ENCODE measurements at places on chromosomes 2 and 18. TPM values are rescaled to one million over a fixed set of nuclear protein-coding genes. Genes with fewer than 3 reads are reported as not detected.

DNA sequence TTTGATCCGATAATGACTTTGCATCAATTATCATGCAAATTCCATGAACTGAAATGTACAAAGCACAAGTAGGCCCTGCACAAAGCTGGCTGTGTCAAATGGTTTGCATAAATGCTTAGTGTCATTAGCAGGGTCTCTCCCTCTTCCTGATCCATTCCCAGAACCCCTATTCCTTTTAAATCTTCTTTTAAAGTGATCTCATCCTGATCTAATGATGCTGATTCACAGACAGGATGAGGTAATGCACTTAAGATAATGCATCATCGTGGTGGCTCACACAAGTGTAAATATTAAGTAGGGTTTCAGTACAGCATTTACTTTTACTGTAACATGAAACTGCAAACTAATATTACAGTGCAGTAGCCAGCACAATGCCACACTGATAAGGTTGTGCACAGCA is 304.8 kb upstream of the SOX11 start:
- DNase-seq = no peak

Gene RFX8
- total RNA-seq = not detected

DNA sequence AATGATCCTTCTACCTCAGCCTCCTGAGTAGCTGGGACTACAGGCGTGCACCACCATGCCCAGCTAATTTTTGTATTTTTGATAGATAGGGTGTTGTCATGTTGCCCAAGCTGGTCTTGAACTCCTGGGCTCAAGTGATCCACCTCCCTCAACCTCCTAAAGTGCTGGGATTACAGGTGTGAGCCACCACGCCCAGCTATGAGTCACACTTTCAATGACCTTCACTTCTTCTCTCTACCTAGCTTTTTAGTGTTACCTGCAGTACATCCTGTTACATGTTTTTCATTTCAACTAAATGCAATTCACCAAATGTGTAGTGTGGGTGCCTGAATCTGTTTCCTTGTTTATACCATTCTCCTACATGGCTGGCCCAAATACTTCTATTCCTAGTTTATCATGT is 64.0 kb downstream of the SLC39A10 start:
- DNase-seq = no peak

- no peak for DNase-seq
Observed at GRCh38 chr2:71795486-71795885, 342.1 kb downstream of the DYSF start.

DNA sequence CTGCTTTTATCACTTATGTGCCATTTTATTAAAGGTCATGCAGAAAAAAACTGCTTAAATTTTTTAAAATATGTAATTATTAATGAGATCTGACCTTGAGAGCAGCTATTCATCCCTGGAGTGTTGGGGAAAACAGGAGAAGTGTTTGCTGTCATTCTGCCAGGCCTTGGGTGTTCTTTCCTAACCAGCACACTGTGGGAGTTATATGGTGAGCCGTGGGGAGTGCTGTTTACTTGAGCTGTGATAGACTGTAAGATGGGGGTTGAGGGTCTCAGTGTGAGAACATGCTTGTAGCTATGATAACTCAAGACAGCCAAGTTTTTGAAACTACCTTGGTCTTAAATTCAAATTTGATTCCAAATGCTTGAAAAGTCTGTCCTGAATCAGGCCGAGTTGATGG is 101.3 kb upstream of the ARHGAP28 start:
- DNase-seq = no peak

GRCh38 chr2:104599787-104600510 is 254.0 kb upstream of the POU3F3 start:
- no peak for DNase-seq

GRCh38 chr2:66888791-66889631 is 454.1 kb downstream of the MEIS1 start:
- DNase-seq = no peak

GRCh38 chr2:182545420-182546167 is 118.8 kb upstream of the PDE1A start:
- no peak for DNase-seq

GRCh38 chr2:19355416-19355821 is 3.0 kb downstream of the OSR1 start:
- DNase-seq = no peak

DNA sequence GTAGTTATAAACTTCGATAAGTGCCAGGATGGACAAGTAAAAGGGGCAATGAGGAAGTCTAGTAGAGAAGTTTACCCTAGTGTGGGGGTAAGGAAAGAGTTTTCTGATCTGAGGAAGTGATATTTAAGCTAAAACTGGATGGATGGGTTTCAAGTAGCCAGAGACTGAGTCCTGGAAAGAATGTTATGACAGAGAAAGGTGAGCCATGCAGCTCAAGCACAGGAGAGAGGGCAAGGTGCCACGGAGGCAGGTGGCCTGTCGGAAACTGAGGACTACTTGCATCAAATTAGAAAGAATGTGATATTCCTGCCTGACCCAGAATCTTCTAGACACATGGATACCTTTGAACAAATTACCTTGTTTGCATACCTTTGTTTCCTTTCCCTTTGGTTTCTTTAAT is 26.5 kb downstream of the NMUR1 start:
- no peak for DNase-seq

DNA sequence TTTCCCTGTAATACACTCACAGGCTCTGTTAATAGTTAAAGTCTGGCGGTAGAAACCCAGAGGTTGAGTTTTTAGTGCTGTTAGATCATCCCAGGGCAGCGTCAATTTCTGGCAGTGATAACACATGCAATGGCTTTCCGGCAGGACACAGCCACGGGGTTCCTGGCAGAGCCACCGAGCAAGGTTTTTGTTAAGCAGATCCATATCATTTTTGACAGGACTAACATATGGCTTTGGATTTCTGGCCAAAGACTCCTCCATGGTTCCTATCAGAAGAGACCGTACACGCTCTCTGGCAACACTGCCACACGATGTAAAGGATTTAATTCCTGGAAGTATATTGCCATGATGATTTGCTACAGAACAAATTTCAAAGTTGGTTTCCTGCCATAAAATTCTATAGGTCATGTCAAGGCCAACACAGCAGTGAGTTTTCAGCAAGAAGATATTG is 854.3 kb downstream of the LRRTM4 start:
- no peak for DNase-seq

Gene RPL31
- total RNA-seq = 848 TPM

Gene CHAC2
- 6.8 TPM for total RNA-seq

DNA sequence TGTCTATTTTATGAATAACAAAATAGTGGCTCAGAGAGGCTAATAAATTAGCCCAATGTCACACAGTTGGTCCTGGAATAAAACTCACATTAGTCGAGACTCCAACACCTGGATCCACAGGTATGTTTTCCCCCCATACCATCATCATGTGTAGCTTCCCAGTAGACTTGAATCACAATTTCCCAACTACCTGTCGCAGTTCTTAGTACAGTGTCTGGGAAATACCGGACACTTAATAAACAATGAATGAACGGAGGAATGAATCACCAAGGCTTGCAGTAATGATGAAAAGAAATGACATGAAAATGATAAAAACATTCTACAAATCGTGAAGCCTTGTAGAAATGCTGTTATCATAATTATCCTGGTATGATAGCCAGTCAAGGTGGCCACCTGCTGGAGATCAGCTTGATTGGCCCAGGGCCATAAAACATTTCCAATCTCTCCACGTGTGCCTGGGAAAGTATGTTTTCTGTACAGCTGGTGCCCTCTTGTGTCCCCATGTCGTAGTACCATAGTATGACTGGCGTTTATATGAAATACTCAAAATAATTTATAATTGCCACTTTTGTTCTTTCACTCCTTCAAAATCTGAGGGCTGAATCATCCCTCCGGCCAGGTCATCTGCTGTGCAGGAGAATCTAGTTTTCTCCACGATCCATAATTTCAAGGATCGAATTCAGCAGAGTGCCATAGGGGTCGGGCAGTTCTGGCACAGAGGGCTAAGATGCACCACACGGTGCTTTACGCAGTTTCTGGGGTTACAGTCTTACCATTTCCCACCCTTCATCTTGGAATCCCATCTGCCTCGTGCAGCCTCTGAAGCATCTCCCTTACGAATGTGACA is 95.4 kb downstream of the LAMA1 start:
- DNase-seq = no peak

DNA sequence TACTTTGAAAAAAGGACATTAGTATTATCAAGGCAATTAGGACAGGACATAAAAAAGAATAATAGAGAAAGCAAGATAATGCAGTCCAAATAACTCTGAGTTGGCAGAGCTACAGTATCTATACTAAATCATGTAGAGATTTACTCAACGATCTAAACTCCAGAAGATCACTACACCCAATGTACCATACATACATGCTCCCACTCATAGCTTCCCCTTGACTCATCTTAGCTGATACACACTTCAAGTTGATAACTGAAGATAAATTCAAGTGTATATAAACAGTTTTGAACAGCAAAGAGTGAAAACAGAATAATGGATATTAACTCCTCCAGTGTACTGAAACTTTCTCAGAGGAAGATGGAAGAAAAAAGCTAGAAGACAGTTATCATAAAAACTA is 78.5 kb downstream of the SESTD1 start:
- no peak for DNase-seq

Gene NTSR2
- not detected for total RNA-seq

Data from Right ventricle myocardium inferior (tissue), 1 donor.